ENCODE measurements at places on chromosomes 6 and 20.

GRCh38 chr6:127918506-127919427 lies 17.9 kb upstream of the THEMIS start:
- no peak for DNase-seq

GRCh38 chr20:41408986-41409385 lies 42.4 kb upstream of the EMILIN3 start:
- no peak for DNase-seq

DNA sequence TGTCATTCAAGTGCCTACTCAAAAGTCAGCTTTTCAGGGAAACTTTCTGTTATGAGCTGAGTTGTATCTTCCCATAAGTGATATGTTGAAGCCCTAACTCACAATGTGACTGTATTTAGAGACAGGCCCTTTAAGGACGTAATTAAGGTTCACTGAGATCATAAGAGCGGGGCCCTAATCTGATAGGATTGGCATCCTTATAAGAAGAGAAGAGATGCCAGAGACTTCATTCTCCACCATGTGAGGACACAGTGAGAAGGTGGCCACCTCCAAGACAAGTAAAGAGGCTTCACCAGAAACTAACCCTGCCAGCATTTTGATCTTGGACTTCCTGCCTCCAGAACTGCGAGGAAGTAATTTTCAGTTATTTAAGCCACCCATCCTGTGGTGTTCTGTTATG lies 12.7 kb upstream of the SMLR1 start:
- no peak for DNase-seq

GRCh38 chr20:15476781-15477180 lies 1096.5 kb downstream of the KIF16B start:
- no peak for DNase-seq

- DNase-seq = no peak
Observed at GRCh38 chr6:17725083-17725482, 18.4 kb upstream of the NUP153 start.

- no peak for DNase-seq
Observed at GRCh38 chr6:166382500-166382932, 224 bp downstream of the MPC1 start.

DNA sequence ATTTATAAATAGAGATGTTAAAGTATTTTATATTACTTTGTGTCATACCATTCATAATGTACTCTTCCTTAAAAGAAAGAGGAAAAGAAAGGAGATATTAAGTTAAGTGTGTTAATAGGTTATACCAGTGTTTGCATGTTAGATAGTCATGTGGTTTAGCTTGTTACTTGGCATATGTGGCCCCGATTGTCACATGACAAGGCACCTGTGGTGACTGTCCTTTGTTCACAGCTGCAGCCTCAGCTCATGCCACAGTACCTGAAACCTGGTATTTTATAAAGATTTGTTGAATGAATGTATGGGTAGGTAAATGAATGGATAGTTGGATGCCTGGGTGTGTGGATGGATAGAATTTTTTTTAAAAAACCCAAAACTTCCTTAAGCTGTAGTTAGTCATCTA lies 306.1 kb upstream of the FLRT3 start:
- DNase-seq = no peak

GRCh38 chr20:56636716-56637115 lies 7.6 kb downstream of the TFAP2C start:
- no peak for DNase-seq

- no peak for DNase-seq
Observed at GRCh38 chr6:102150549-102150948, 757.0 kb downstream of the GRIK2 start.

DNA sequence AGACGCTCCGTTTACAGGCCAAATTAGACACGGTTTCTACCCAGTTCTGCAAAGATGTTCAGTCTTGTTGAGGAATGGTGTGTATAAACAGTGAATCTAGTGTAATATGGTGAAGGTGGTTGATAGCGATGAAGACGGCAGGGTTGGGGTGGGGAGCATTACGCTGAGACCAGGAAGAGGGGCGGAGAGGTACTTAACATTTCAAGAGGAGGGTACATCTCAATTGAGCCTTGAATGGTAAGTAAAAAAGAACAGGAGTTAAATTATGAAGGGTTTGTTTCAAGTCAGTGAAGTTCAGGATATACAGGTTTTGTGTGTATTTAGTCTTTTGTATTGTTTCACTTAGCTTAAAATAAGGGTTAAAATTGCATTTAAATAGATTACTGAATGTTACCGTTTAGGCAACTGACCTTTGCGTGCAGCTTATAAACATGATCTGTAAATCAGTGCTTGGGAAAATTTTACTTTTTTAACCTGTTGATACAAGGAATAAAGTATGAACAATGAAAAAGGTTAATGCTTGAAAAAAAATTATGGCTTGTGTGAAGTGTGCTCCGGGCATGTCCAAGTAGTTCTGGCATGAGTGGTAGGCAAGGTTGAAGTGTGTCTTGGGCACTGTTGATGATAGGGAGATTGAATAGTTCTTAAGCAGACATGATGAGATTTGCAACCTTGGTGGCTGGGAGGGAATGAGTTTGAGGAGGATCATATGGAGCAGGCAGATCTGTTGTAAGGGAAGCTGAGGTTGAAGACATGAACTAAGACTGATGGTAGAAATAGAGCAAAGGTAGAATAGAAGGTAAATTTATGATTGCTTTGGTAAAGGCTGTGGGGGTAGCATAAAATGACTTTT lies 842 bp downstream of the POLR1C start:
- no peak for DNase-seq

DNA sequence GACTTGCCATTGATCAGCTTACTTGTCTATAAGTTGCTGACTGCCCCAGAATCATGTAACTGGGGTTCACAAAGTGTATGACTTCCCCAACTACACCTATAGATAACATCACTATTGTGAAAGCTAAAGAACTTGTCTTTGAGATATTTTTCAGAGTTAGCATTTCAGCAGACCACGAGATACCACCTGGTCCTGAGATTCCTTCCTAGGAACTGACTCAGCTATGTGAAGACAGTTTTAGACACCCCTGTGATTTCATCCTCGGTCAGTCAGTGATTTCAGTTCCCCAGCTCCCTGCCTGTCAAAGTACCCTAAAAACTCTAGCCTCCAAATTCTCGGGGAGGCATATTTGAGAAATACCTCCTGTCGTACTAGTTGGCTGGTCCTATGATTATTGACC lies 62.4 kb downstream of the TXNDC5 start:
- DNase-seq = no peak

- no peak for DNase-seq
Observed at GRCh38 chr20:50516180-50516934, 6.2 kb downstream of the PTPN1 start.

Measured in stimulated activated CD8-positive, alpha-beta memory T cell treated with anti-CD3 and anti-CD28 coated beads, Interleukin-4, amount 100 ng/mL, for 24 hours (primary cell).